ENCODE measurements at places on chromosomes 13 and 19.

DNA sequence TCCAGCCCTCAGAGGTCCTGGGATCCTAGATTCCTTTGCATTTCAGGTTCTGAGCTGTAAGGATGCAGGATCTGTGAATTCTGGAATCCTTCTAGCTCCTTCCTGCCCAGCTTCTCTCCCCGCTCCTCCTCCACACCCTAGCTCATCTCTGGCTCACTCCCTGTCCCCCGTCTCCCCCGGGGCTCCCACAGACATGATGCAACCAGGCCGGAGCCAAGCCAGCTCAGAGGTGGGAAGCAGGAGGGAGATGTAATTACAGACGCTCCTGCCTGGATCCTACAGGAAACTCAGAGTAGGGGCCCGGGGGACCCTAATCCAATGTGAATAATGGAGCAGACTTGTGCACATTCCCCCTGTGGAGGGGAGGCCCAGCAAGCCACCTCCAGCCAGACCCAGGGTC lies 4.5 kb downstream of the GNG8 start:
- no peak overlapping the region for H3K4me3 ChIP-seq
- H3K36me3 ChIP-seq, result no peaks in the 10 kb centered on the region
- peaks cover 17% of the 10 kb centered on the region for H3K4me1 ChIP-seq
- H3K27ac ChIP-seq, result no peak overlapping the region
- no peak for DNase-seq

DNA sequence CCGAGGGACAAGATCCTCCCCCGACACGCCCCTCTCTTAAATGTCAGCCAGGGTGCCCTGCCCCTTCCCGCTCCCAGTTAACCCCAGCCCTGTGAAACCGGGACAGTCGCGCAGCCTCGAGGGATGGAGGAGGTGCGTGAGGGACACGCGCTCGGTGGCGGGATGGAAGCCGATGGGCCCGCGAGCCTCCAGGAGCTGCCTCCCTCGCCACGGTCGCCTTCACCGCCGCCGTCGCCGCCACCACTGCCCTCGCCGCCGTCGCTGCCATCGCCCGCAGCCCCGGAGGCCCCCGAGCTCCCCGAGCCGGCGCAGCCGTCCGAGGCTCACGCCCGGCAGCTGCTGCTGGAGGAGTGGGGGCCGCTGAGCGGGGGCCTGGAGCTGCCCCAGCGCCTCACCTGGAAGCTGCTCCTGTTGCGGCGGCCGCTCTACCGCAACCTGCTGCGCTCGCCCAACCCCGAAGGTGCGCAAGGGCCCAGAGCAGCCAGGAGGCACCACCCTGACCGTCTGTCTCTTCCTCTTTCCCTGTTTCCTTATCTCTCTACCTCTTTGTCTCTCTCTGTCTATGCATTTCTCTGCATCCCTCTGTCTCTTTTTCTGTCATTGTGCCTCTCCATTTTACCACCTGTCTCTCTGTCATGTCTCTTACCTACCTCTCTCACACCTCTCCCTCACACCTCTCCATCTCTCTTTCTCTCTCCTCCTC lies at the start of gene NCCRP1:
Gene NCCRP1 (plus strand): TSS at position 105 of the 703 bp plus-strand sequence. CDS start 19 bp downstream, at position 124.
- peaks cover 50% of the 10 kb centered on the region for H3K27me3 ChIP-seq
- H3K4me1 ChIP-seq, result peaks cover 7% of the 10 kb centered on the region
- H3K27ac ChIP-seq, result no peak within 1 kb of the TSS

DNA sequence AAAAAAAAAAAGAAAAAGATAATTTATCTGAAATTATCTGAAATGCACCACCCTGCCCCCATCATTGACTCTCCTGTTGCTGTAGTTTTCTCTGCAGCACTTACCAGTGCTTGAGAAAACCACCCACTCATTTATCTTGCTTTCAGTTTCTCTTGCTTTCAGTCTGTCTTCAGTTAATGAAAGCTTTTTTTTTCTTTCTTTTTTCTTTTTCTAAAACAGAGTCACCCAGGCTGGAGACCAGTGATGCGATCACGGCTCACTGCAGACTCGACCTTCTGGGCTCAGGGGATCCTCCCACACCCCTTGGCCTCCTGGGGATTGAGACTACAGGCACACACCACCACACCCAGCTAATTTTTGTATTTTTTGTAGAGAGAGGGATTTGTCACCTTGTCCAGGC lies 4.3 kb upstream of the ACP5 start:
- H3K36me3 ChIP-seq, result no peaks in the 10 kb centered on the region
- H3K27me3 ChIP-seq, result no peaks in the 10 kb centered on the region
- peak overlapping the region; percentile 87 for H3K4me3 ChIP-seq
- H3K27ac ChIP-seq, result peak overlapping the region; percentile 82
- peaks cover 14% of the 10 kb centered on the region for H3K4me1 ChIP-seq
- DNase-seq, result no peak

GRCh38 chr19:40565910-40566495 lies 10.7 kb upstream of the SHKBP1 start:
- no peak overlapping the region for H3K27ac ChIP-seq
- no peaks in the 10 kb centered on the region for H3K36me3 ChIP-seq
- peaks cover 19% of the 10 kb centered on the region for H3K27me3 ChIP-seq
- no peak overlapping the region for H3K4me3 ChIP-seq
- DNase-seq, result no peak

DNA sequence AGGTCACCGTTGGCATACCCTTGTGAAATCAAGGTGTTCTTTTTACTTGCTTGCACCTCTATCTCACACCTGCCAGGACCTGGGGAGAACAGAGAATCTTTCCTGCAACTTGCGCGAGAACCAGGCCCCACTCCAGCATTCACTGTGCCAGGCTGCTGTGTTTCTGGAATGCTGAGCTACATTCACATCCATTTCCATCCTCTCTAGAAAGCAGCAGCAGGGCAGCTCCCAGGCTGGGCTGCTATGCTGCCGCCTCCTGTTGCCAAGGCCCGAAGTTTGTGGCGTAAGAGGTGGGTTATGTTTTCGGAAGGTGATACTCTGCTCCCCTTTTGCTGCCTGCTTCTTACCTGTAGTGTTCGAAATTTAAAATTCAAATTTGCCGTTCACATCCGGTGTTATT lies 464.1 kb downstream of the KLF5 start:
- no peak overlapping the region for H3K4me3 ChIP-seq
- peaks cover 8% of the 10 kb centered on the region for H3K4me1 ChIP-seq
- peaks cover 8% of the 10 kb centered on the region for H3K27me3 ChIP-seq
- H3K36me3 ChIP-seq, result no peaks in the 10 kb centered on the region

GRCh38 chr13:101017123-101017872 lies 342.7 kb upstream of the TMTC4 start:
- no peaks in the 10 kb centered on the region for H3K4me1 ChIP-seq
- no peak overlapping the region for H3K4me3 ChIP-seq
- H3K27ac ChIP-seq, result no peak overlapping the region
- no peaks in the 10 kb centered on the region for H3K36me3 ChIP-seq
- H3K27me3 ChIP-seq, result peaks cover 20% of the 10 kb centered on the region

- no peak overlapping the region for H3K27ac ChIP-seq
- H3K36me3 ChIP-seq, result no peaks in the 10 kb centered on the region
- H3K4me1 ChIP-seq, result no peaks in the 10 kb centered on the region
- H3K27me3 ChIP-seq, result no peaks in the 10 kb centered on the region
- H3K4me3 ChIP-seq, result no peak overlapping the region
Measured at GRCh38 chr19:4897146-4897545, 5.5 kb downstream of the ARRDC5 start.

- no peaks in the 10 kb centered on the region for H3K4me1 ChIP-seq
- no peak overlapping the region for H3K4me3 ChIP-seq
- no peak for DNase-seq
- H3K27ac ChIP-seq, result no peak overlapping the region
- H3K36me3 ChIP-seq, result peaks cover 18% of the 10 kb centered on the region
Measured at GRCh38 chr13:28831117-28831516, 11.0 kb downstream of the MTUS2 start.
